NCI-H345 (cell line): ENCODE measurements at places on chromosomes 5 and 9.

- no peak for DNase-seq
These were observed 133.5 kb upstream of the RAPGEF1 start for GRCh38 chr9:131873335-131873734.

GRCh38 chr9:71783120-71783523, 14.8 kb upstream of the CEMIP2 start:
- DNase-seq: peak; percentile 44

DNA sequence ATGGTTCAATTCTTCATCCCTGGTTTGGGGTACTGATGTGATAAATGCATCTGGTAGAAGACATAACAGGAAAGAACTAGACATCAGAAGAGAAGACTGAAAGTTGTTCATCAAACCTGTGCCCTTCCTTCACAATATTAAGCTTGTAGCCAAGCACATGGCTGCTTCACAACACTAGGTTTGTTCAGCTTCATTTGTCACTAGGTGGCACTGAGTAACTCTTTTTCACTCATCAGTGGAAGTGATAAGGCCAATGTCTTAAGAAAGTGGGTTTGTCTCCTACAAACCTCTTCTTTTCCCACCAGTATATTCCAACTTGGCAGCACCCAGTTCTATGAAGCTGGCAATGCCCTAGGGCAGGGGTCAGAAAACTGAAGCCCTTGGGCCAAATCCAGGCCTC, 26.9 kb downstream of the ZNF484 start:
- DNase-seq: no peak

DNA sequence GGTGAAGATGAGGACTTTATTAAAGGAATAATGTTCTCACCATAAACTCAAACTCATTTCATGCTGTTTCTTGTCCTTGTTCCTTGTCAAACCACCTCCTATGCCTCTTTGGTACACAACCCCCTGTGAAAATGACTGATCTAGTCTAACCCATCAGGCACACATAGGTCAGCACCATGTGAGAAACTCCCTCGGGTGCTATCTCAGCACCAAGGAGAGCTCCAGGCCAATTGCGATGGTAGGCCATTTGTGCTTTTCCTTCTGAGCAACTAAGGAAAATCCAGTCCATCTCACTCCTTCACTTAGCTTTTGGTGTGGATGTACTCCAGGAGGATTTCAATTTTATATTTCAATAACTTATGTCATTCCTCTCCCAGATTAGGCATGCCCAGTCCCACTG, 199.8 kb downstream of the ZNF608 start:
- no peak for DNase-seq

GRCh38 chr5:58116346-58116745, 343.5 kb downstream of the PLK2 start:
- no peak for DNase-seq

- no peak for DNase-seq
These were observed 447.1 kb downstream of the LRRC70 start for GRCh38 chr5:63025679-63026078.

DNA sequence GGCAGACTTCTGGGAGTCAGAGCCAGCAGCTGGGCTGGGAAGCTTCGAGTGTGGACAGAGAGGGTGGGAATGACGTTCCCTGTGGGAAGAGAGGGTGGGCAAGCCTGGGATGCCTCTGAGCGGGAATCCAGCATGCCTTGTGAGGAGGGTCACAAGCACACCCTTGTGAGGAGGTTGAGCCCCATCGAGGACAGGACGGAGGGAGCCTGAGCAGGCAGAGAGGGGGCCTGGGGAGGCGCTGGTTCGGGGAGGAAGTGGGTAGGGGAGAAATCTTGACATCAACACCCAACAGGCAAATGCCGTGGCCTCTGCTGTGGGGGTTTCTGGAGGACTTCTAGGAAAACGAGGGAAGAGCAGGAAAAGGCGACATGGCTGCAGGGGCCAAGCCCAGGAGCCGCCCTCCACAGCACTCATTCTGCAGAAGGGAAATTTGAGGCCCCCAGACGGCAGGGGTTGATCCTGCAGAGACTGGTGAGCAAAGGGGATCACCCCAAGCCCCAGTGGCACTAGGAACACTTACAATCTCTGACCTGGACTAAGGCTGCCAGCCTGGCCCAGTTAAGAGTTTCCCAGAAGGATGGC, 1.1 kb upstream of the IL13 start:
- no peak for DNase-seq

- no peak for DNase-seq
These were observed 860.1 kb downstream of the PTPRD start for GRCh38 chr9:9752722-9753121.

DNA sequence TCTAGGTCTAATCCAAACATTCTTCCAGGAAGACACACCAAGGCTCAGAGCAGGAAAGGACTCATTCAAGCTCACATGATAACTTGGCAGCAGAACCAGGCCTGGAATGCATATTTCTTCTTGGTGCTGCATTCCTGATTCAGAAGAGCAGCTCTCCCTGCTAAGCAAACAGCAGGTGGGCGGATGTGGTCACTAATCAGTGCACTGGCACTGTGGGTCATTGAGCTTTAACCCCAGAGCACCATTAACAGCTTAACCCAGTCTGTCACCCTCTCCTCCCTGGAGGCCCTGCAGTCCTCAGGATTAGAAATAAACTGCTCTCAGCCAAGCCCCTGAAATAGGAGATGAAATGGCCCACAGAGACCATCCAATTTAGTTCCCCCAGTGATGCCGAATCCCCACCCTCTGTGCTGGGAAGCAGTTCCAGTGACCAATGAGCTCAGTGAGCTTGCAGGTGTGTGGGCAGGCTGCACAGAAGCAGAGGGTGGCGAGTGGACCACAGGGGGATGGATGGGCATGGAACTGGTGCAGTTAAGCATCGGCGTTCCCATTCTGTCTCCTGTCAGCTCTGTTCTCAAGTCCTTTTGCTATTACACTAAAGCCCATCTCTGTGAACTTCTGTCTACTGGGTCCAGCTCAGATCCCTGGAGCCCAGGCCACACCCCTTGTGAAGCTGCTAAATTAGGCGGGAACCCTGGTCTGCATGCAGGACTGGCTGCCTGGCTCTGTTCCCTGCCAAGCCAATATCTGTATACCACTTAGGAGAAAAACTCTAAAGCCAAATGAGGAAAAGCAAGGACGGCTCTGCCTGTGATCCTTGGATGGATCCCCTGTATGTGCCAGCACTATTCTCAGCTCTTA, 16.6 kb upstream of the MEGF9 start:
- DNase-seq: no peak

DNA sequence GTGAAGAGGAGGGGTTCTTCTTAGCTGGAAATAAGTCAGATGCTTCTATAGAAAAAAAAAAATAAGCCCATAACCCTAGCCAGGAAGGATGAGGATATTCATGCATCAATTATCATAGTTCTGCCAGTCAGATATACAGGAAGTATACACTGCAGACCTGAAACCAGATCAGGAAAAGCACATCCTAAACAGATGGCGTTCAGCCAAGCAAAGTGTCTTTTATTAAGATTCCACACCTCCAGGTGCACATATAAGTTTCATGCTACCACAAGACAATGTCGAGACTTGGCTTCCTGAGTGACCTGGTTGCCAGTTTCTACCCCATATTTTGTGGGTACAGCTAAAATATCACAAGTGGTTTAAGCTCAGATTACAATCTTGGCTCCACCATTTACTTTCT, 108.3 kb downstream of the CETN3 start:
- DNase-seq: no peak

DNA sequence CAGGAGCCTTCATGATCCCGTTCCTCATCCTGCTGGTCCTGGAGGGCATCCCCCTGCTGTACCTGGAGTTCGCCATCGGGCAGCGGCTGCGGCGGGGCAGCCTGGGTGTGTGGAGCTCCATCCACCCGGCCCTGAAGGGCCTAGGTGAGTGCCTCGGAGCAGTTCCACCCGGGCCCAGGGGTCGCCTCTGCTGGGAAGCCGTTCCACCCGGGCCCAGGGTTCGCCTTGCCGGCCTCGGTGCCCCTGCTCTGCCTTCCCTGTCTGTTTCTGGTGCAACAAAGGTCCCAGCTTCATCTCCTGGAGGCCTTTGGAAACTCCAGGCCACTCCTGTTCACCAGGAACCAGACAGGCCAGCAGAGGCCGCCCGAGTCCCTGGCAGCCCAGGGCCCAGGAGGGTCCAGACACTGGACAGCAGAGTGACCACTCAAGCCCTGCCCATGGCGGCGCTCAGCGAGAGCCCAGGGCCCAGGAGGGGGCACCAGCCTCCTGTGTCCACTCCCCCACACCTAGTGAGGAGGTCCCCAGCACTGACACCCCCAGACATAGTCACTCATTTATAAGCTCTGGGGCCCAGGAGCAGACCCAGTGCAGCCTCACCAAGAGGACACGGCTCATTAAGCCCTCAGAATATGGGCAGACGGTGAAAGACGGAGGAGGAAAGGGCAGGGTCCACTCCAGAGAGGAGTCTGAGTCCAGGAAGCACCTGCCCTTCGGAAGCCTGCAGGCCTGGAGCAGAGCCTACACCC, 7.5 kb downstream of the SLC6A19 start:
- peak; percentile 12 for DNase-seq

- DNase-seq: peak; percentile 67
These were observed 161.1 kb downstream of the MAST4 start for GRCh38 chr5:66757219-66757833.

DNA sequence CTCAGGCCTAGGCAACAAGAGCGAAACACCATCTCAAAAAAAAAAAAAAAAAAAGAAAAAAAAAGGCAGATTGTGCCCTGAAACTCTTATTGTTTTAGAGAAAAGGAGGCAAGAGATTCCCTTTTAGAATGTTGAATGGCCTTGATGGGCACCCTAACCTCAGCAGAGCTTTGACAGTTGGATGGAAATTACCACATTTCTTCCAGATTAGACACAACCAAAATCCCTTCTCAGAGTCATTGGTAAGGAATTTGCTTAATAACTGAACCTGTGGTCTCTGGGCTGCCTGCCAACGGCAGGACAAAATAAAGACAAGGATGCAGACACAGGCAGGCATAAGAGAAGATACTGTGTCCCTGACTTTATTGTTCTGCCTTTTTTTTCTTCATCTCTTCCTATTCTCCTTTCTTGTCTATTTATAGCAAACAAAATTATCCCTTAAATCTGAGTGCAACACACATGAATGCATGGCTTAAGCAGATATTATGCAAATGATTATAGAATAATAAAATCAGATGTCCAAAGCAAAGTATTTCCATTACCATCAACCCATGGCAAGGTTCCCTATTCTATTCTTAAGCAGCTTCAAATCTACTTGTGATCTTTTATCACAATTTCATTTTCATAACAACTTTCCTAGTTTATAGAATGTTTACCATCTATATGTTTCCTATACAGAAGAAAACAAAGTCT, 37.3 kb upstream of the TRIO start:
- DNase-seq: peak; percentile 26

GRCh38 chr9:85224301-85224700, 517.5 kb downstream of the AGTPBP1 start:
- DNase-seq: no peak

DNA sequence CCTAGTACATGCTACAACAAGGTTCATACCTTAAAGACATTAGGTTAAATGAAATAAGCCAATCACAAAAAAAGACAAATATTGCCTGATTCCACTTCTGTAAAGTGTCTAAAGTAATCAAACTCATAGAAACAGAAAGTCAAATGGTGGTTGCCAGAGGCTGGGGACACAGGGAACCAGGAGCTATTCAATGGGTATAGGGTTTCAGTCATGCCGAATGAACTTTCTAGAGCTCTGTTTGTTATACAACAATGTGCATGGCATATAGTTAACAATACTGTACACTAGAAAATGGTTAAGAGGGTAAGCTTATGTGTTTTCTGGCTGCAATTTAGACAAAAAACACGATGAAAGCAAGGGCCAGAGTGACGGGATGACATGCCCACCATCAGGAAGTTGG, 70.8 kb upstream of the EGFLAM start:
- DNase-seq: peak; percentile 16

DNA sequence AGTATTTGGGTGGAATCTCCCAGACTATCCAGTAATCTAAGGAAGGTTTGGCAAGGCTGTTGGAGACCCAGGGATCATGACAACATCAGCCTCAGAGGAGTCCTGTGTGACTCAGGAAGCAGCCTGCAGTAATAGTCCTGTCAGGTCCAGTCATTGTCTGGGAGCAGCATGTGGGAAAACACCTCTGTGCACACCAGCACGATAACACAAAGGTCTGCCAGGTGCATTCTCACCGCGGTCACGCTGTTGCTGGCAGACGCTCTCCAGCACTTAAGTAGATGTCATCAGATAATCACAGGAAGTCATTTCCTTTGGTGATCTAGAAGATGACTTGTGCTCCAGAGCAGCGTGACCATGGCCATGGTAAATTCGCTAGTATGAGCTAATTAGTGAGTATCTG, 99.2 kb upstream of the IQGAP2 start:
- DNase-seq: peak; percentile 45

GRCh38 chr5:62577488-62577887, 1.1 kb upstream of the LRRC70 start:
- no peak for DNase-seq
